Stimulated activated CD4-positive, alpha-beta T cell treated with anti-CD3 and anti-CD28 coated beads, TNF-alpha, amount 100 ng/mL, for 24 hours (primary cell): ENCODE measurements at places on chromosomes 12 and 14.

- no peak for DNase-seq
Measured at GRCh38 chr12:29343022-29343799, 37.8 kb downstream of the ERGIC2 start.

- no peak for DNase-seq
Measured at GRCh38 chr14:60064491-60065072, 27.1 kb upstream of the PCNX4 start.

GRCh38 chr12:80881106-80881505, 56.6 kb downstream of the LIN7A start:
- no peak for DNase-seq

GRCh38 chr12:269191-269590, 6.6 kb upstream of the SLC6A13 start:
- DNase-seq: no peak

GRCh38 chr14:31241450-31242114, 34.0 kb upstream of the HECTD1 start:
- DNase-seq: no peak

DNA sequence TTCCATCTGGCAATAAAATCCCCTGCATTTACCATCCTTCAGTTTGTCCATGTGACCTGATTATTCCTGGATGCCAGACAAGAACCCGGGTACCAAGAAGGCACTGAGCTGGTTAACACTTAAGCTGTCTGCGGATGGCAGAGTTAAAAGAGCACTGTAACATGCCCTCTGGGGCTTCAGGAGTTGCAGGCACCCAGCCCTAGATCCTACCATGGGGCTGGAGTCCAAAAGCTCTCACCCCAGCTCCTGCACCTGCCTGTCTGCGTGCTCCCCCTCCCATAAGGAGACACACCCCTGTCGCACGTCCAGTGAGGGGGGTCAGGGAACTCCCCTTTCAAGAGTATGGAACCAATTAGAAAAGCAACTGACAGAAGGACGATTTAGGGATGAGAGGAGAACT, 14.6 kb upstream of the FBXO34 start:
- no peak for DNase-seq

DNA sequence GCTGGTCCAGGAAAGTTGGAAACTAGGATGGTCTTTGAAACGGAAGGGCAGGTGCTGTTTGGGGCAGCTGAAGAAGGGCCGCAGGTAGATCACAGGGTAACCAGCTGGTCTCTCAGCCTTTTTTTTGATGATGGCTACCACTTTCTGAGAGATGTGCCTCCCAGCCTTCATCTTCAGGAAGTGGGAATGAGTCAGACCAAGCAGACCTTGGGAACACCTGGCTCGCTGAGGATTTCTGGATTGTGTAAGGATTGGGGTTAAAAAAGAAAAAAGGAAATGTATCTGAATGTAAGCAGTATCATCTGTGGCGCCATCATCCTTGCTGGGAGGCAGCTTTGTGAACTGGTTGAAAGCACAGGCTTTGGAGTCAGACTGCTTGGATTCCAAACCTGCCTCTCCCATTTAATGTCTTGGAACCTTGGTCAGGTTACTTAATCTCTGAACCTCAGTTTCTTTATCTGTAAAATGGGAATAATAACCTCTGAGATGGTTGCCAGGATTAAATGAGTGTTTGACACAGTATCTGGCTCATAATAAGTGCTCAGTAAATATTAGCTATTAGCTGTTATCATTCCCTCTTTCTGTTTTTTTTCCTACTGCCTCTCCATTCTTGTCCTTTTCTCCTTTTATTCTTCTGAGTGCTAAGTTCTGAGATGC, 1.7 kb downstream of the PRPF40B start:
- DNase-seq: no peak

DNA sequence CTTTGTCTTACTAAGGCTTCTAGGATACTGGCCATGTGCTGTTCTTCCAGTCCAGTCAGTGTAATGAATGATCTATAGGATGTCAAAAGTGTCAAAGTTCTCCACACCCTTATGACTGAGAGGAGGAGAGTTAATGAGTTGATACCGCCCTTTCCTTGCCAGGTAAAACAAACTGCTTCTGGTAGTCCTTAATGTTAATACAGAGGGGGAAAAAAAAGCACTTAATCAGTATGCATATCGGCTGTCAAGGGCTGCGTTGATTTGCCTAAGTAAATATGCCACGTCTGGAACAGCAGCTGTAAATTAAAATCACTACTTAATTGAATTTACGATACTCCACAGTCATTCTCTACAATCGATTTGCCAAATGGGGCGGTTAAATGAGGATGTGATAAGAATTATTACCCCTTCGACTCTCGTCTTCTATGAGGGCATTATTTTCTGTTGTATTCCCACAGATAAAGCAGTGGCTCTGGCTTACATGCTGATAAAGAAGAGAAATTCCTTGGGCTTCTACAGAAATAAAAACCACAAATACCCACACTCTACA, 416.0 kb downstream of the KCNH5 start:
- no peak for DNase-seq

GRCh38 chr14:30082486-30082885, 154.8 kb upstream of the PRKD1 start:
- no peak for DNase-seq

DNA sequence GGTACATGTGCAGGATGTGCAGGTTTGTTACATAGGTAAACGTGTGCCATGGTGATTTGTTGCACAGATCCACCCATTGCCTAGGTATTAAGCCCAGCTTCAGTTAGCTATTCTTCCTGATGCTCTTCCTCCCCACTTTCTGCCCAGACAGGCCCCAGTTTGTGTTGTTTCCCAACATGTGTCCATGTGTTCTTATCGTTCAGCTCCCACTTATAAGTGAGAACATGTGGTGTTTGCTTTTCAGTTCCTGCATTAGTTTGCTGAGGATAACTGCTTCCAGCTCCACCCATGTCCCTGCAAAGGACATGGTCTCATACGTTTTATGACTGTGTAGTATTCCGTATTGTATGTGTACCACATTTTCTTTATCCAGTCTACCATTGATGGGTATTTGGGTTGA, 251.7 kb upstream of the NOVA1 start:
- no peak for DNase-seq

DNA sequence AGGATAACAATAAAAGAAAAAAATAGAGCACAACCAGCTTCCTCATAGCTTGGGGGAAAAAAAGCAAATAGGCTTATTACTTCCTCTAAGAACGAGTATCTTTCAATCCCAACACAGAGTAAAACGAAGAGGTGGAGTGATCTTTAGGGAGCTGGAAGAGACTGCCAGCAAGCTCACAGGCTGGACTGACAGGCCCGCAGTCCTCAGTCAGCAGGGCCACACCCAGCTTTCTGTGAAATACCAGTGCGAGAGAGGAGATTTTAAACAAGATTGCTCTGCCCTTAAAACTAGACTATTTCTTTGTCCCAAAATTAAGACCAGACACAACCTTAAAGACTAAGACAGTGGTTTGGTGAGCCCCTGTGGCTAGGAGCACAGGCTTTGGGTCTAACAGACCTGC, 32.9 kb downstream of the SETD3 start:
- no peak for DNase-seq

DNA sequence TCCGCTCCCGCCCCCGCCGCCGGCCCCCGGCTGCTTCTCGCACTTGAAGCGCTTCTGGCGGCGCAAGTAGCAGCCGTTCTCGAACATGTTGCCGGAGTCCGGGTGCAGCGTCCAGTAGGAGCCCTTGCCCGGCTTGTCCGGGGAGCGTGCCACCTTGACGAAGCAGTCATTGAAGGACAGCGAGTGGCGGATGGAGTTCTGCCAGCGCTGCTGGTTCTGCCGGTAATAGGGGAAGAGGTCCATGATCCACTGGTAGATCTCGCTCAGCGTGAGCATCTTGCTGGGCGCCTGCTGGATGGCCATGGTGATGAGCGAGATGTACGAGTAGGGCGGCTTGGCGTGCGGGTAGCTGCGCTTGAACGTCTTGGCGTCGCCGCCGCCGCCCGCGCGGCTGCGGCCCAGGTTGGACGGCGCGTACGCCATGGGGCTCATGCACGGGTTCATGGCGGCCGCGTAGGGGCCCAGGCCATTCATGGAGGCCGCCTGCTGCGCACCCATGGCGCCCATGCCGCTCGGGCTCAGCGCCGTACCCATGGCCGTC, 3.0 kb downstream of the FOXA1 start:
- no peak for DNase-seq

GRCh38 chr12:53964315-53964713, 8.6 kb upstream of the HOXC11 start:
- no peak for DNase-seq

DNA sequence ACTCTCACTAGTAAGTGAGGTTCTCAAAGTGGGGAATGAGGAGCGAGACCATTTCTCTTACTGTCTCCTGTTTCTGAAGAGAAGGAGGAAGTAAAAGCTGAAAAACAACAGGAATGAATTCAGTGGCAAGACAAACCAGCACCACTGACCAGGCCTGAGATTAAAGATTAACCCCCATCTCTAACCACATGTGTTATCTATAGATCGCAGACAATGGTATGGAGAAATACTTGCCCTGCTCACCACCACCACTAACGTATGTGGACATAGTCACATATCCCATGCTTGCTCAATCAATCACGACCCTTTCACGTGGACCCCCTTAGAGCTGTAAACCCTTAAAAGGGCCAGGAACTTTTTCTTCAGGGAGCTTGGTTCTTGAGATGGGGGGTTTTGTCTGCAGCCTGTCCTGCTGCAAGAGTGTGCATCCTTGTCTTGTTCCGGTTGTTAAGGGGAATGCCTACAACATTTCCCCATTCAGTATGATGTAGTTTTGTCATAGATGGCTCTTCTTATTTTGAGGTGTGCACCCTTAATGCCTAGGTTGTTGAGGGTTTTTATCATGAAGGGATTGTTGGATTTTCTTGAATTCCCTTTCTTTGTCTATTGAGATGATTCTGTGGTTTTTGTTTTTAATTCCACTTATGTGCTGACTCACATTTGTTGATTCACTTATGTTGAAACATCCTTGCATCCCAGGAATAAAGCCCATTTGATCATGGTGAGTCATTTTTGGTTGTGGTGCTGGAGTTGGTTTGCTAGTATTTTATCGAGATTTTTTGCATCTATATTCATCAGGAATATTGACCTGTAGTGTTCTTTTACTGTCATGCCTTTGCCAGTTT, 698.8 kb upstream of the LMO3 start:
- no peak for DNase-seq

GRCh38 chr14:36052681-36053080, 123.8 kb downstream of the PTCSC3 start:
- DNase-seq: no peak

DNA sequence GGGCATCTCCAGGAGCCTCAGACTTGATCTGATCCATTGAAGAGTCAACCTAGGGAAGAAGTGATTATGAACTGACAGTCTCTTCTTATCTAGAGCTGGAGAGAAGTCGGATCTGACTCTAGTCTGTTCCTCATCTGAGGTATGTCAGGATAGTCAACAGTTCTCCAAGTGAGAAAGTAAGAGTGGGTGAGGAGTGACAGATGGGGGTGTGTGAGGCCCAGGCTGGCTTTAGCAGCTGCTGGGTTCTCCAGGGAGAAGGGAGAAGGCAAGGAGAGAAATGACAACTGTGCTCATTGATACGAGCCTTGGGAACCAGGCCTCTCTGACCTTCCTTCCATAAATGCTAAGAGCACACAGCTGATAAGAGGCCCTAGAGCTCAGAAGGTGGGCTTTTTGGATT, 53.3 kb downstream of the IRAK3 start:
- DNase-seq: no peak

- DNase-seq: no peak
Measured at GRCh38 chr12:5716201-5716600, 228.9 kb downstream of the ANO2 start.

DNA sequence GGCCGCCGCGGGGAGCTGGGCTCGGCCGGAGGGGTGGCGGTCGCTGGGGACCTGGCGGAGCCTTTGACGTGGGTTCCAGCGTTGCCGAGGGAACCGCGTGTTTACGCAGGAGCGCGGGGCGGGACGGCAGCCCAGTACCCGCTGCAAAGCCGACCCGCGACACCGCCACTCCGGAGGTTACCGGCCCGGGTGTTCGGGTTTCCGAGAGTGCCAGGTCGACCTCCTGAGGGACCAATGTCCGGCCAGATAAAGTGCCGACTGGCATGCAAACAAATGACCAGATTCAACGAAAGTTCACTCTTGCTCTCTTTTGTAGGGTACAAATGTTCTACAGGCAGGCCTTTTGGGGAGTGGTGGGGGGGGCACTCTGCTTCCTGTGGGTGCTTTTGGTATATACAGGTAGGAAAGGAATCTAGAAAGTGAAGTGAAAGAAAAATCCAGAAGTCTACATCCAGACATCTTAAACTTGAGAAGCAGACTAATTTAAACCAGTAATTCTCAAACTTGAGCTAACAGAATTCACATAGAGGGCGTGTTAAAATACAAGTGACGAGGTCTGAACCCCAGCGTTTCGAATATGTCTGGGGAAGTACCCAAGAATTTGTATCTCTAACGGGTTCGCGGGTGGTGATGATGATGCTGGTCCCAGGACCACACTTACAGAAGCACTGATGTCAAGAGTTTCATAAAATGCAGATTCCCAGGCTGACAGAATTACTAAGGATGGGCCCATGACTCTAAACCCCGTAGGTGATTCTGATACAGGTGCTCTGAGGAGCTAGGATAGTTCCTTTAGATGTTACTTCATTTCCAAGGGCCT, at the start of gene GPR135:
Gene GPR135, minus strand, starts transcription at position 65 of the 820 bp plus-strand sequence. CDS start 154 bp downstream, outside the sequence.
- no peak for DNase-seq

- no peak for DNase-seq
Measured at GRCh38 chr12:1330477-1330827, 263.9 kb downstream of the FBXL14 start.

- no peak for DNase-seq
Measured at GRCh38 chr12:3655328-3655900, 97.5 kb downstream of the CRACR2A start.

DNA sequence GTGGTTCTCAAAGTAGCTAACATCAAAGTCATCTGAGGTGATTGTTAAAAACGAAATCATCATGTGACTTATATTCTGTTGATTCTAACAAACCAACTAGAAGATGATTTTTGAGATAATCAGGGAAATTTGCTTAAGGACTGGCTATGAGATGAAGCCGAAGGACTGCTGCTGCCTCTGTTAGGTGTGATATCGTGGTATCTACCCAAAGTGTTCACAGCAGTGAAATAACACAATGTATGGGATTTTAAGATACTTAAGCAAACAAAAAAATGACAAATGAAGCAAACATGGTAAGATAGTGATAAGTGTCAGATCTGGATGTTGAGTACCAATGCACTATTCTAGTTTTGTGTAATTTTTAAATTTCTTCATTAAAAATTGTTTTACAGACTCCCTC, 59.1 kb downstream of the GXYLT1 start:
- no peak for DNase-seq
